CD4-positive, alpha-beta T cell treated with Interleukin-2 at 100 ng/mL for 4 hours (primary cell): ENCODE measurements at places on chromosomes 3 and 15.

GRCh38 chr3:169218314-169218983 lies 445.1 kb downstream of the MECOM start:
- DNase-seq: no peak

DNA sequence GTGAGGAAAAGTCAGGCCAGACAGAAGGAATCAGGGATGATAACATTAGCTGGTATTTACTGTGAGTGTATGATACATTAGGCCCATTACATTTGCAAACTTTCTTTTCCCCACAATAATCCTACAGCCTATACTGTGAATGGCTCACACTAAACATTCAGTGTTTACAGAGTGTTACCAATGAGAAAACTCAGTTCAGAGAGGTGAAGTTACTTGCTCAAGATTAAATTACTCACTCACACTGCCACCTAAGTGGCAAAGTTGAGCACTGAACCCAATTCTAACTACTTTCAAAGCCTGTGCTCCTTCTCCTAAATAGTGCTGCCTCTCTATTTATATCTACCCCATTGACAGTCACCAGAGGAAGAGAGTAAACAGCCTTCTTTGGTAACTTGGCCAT lies 8.5 kb downstream of the XPC start:
- no peak for DNase-seq

DNA sequence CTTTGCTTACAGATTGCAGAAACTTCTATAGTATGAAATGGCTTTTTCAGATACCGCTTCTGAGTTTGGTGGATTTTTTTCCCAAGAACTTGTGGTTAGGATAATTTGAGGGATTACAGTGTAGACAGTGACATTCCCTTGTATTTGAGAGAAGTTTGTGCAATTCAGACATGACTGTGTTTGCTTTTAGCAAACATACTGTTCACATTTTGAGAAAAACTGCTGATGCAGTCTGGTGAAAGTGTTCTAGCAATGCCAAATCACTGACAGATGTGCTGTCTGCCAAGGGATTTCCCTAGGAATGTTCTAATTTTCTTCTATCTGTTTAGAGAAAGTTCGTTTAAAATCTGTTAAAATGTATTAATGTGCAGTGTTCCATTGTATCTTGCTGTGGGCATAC lies 652.6 kb downstream of the FHIT start:
- DNase-seq: no peak

- DNase-seq: no peak
Observed at GRCh38 chr15:27328608-27329007, 357.6 kb downstream of the GABRG3 start.

DNA sequence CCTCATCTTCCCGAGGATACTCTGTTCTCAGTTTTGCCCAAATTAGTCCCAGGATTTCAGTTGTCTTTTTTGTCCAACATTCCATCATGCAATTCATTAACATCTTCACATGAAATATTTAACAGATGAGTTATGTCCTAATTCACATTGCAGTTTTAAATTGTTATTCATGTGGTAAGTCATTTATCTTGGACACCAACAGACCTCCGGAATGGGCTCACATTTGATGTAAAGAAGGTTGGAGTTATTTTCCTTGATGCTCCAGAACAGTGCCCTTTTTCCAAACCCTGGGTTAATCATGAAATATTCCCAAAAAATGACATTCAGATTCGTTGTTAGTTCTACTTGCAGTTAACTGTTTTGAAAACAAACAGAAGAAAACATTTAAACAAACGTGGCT lies 32.8 kb upstream of the LRTM1 start:
- no peak for DNase-seq

DNA sequence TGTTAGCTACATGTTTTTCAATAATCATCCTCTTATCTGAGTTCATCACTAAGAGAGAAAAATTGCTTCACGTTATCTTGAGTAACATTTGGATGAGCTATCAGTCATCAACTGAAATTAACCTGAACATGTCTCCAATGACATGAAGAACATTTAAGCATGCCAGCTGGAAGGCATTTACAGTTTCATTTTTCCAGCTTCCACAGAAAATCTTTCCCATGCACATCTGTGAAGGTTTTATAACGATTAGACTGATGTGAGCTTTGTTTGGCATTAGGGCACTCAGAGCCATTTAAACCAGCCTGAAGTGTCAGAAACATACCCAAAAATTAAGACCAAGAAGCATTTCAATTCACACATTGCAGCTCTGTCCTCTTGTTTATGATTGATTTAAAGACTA lies 235.8 kb upstream of the ARHGEF26 start:
- DNase-seq: no peak

DNA sequence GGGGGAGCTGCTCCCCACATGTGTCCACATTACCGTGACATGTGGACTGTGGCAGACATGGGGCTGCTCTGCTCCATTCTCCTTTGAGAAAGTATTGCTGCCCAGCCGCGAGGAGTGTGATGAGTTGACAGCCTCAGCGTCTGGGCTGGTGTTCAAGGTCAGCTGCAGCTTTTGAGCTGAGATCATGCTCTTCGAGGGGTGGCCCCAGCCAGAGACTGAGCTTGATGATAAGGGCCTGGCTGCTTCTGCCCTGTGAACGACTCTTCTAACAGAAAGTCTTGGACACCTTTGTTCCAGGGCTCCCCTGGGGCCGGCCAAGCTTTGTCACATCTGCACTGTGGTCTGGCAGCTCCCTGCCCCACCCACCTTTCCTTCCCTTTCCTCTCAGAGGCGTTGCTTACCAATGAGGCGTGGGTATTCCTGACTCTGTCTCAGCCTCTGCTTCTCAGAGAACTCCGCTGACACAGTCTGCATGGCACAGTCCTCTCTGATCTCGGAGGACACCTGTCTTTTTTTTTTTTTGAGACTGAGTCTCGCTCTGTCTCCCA lies 86.6 kb downstream of the CHRD start:
- no peak for DNase-seq

GRCh38 chr3:150315721-150316120 lies 92.4 kb upstream of the TSC22D2 start:
- DNase-seq: no peak

- no peak for DNase-seq
Observed at GRCh38 chr3:126745760-126746394, 41.8 kb downstream of the CHCHD6 start.

- no peak for DNase-seq
Observed at GRCh38 chr3:16485395-16485992, 28.0 kb downstream of the RFTN1 start.

DNA sequence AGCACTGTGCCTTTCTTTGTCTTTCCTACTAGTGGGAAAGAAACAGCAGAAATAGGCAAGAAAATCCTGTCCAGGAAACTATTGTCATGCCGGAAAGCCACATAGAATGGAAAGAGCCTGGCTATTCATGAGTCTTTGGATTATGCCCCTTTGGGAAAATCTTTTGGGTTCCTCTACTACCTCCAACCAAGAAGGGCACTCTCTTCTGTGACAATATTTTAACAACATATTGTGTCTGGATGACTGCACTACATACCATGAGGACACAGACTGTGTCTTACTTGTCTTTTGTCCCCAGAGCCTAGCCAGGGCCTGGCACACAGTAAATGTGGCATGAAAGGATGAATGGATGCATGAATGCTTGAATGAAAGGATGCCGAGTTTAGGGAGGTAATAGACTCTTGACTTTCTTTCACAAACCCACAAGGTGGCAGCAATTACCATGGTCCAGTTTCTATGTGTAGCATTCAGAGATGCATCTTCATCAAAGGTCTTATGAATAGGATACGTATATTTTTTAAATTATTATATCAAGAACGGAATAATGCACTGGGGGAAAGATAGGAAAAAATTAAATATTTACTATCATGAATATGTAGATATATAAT lies 30.3 kb downstream of the ARL14 start:
- DNase-seq: peak; percentile 55

DNA sequence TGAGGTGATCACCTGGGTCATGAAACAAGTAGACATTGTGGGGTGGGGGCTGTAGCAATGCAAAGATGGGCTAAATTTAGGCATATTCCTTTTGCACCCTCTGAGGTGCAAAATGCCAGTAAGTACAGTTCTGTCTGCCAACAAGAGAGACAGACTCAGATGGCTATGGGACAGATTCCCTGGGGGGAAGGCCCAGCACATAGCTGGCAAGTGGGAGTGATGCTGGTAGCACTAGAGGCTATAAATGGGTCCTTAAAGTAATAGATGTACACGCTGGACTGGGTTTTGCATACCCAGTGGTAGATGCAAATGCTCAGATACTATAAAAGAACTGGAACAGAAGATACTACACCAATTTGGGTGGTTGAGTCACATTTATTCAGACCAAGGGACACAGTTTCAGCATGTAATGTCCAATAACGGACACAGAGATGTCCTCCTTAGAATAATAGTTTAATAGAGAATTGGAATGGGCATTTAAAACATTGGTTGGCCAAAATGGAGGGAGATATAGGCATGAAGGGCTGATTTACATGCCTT lies 67.4 kb upstream of the RNU6-1 start:
- no peak for DNase-seq
